ENCODE measurements at places on chromosomes 5 and 9.

GRCh38 chr5:104702212-104702611, 1139.6 kb upstream of the NUDT12 start:
- no peak for DNase-seq

DNA sequence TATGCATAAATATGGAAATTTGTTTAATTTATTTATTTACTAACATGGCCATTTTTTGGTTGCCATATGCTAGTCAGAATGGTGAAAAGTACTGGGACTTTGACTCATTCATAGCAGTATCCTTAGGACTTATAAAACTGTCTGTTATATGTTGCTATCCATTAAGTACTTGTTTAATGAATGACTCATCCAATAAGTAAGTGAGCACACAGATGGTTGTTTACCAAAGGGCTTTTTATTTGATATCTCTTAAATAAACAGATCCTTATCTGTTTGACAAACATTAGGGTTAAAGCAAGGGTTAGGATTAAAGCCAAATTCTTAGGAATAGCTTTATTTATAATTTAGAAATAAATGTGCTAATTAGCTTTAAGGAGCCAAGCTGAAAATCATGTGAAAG, 183.4 kb downstream of the FBXO4 start:
- DNase-seq, result no peak

DNA sequence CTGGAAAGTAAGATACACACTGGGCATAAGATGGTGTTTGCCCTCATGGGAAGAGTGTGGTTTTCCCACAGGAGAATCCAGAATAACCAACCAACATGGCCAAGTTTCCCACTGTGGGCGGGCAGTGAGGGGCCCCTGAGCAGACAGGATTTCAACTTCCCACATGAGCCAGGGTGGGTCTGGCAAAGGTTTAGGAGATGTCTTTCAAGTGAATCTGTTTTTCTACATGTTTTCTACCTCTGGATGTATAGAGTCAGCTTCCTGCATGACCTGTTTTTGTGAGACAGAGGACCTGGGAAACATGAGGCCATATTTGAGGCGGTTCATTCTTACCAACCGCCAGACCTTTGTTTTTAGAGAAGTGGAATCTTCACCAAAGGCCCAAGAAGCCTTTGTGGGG, 100.5 kb downstream of the TLE4 start:
- DNase-seq, result no peak

- DNase-seq, result no peak
These were observed 51.8 kb downstream of the IRX2 start for GRCh38 chr5:2699686-2700085.

GRCh38 chr5:169356181-169356580, 55.2 kb upstream of the SLIT3 start:
- no peak for DNase-seq

DNA sequence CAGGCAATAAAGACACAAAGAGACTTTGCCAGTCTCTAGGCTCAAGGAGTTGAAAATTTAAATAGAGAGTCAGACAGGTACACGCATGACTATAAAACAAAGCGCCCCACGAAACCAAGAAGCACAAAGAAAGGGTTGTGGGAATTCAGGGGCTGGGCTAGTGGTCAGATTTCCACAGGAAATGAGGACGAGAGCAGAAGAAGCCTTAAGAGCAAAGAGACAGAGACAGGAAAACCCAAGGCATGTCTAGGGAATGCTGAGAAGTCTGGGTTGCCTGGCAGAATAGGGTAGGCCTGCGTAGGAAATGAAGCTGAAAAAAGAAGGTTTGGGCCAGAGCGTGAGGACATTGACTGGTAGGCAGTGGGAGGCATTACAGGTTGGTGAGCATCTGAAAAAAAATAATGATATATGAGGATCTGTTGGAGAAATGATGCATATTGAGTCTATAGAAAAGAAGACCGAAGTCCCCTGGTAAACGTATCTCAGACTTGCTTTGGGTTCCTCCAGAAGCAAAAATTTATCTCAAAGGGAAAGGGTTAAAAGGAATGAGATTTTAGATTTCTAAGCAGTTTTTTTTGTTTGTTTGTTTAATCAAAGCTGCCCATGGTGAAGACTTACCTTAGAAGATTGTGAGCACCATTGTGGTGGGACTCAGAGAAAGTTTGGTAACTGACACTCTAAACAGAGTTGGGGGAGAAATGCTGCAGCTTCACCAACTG, 51.8 kb downstream of the SLC1A3 start:
- DNase-seq, result no peak

DNA sequence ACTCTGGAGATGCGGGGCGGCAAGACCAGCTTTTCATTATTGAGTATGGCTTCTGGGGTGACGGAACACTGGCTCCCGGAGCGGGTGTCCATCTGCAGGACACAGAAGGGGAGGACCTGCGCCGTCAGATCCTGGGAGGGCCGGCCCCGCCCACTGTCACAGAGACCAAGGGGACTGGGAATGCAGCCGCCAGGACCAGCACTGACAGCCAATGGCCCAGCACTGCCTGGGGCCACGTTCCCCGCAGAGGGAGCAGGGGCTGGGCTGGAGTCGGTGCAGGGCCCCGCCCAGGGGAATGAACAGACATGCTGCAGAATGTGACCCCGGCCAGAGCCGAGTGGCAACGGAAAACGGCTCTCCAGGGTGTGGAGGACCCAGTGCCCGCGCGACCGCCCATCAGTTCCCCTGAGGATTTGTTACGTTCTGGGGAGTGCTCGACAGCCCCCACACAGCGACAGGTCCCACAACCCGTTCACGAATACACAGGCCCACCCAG, at the start of gene ZDHHC11:
TSS of gene ZDHHC11 (minus strand) at position 476 of the 496 bp plus-strand sequence. CDS start at position 92, 384 bp downstream.
- no peak for DNase-seq

DNA sequence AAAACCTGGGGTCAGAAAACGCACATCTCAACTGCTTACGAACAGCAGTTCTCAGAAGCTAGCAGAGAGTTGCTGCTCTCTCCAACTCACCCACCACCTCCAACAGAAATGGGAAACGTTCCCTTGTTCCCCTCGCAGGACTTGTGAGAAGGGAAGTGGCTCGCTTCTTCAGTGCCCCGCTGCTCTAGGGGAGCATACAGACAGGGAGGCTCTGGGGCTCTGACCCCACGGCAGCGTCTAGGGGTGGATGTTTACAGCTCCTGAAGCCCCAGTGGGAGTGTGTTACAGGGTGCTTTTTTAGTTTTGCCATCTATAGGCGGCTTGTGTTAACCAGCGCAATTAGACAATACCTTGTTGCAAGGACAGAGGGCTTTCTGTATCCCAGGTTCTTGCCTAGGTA, 267.7 kb upstream of the ACTBL2 start:
- DNase-seq, result no peak

GRCh38 chr5:158268286-158268685, 409.3 kb upstream of the CLINT1 start:
- DNase-seq, result no peak

GRCh38 chr5:107486489-107486888, 184.2 kb downstream of the EFNA5 start:
- no peak for DNase-seq

DNA sequence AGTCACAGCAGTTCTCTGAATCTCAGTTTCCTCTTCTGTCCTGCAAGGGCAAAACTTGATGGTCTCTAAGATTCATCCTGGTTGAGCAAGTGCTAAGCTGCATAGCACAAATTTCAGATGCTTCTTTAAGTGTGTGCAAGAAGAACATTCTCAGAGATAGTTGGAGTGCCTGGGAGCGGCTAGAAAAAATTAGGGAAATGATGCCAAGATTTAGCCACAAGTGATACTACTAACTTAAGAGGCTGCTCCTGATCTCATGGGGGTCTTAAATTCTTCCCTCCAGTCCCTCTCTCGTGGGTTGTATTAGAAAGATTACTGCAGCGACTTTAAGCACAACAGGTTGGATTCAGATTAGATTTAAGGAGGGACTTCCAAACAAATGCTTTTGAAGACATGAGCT, 24.2 kb downstream of the INSYN2B start:
- DNase-seq, result no peak

GRCh38 chr5:43623048-43623680, 20.2 kb downstream of the NNT start:
- DNase-seq, result no peak

DNA sequence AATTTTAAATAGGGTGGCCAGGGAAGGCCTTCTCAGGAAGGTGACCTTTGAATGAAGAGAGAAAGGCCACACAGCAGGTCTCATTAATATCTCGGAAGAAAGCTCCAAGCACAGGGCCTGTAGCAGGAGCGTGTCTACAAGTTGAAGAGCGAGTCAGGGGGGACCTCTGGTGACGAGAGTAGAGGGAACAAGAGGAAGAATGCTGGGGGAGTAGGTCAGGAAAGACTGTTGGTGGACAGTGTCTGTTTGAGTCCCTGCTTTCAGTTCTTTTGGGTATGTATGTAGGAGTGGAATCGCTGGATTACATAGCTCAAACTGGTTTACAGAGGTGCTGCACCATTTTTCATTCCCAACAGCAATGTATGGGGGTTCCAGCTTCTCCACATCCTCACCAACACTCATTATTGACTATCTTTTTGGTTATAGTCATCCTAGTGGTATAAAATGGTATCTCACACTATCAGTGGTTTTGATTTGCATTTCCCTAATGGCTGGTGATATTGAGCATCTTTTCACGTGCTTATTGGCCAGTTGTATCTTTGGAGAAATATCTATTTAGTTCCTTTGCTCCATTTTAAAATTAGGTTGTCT, 55.8 kb downstream of the NUP214 start:
- DNase-seq, result no peak

GRCh38 chr5:54325610-54326311, 15.4 kb upstream of the ARL15 start:
- no peak for DNase-seq

- DNase-seq, result no peak
These were observed 92.9 kb downstream of the PALM2AKAP2 start for GRCh38 chr9:109872901-109873300.

GRCh38 chr9:25964239-25964638, 286.0 kb upstream of the TUSC1 start:
- no peak for DNase-seq

- no peak for DNase-seq
These were observed 52.7 kb upstream of the NR5A1 start for GRCh38 chr9:124559871-124560270.

DNA sequence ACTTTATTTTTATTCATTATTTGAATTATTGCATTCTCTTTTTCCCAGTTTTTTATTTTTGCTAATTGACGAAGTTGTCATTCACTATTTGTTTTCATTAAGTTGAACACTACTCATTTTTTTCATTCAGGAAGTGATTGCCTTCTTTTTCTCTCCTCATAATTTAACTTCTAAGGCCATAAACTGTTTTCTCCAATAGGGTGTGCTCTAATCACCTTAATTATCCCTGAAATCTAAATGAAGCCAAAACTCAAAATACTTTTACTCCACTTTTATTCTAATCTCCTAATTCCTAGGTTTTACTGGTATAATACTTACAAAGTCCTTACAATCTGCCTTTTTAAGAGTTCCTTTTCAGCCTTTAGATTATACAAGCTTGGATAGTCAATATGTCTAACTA, 2.9 kb upstream of the OR13C2 start:
- DNase-seq, result no peak

DNA sequence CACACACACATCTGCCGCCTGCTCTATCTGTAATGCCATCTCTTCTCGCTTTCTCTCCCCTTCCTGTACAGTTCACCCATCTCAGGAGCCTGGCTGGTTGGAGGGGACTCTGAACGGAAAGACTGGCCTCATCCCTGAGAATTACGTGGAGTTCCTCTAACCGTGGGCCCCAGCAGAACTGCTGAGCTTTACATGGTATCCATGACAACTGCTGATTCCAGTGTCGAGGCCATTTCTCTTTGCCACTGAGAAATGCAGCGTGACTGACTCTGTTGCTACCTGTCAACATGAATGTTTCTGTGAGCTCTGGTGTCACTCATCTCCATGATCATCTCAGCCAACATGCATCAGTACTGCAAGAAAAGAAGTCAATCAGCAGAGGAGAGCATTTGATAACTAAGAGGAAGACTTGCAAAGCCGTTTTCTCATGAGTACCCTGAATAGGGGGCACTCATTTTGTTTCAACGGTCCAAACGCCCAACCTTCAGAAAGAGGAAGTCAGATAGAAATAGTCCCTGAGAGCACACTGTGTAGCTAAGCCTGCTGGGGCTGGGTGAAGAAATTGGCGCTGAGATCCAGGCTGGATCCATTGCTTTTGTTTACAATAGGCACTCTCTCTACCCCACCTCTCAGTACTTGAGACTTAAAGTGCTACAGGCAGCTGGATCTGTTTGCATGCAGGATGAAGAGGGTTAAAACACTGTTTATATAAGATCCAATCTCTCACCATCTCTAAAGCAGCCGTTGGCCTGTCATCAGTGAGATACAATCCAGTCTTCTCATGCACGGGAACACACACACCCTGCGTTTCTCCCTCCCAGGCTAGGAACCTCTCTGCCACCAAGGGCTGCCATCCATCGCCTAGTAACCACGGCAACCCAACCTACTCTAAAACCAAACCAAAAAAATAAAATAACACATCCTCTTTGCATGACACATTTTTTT, 180.9 kb downstream of the NR3C1 start:
- DNase-seq, result no peak

DNA sequence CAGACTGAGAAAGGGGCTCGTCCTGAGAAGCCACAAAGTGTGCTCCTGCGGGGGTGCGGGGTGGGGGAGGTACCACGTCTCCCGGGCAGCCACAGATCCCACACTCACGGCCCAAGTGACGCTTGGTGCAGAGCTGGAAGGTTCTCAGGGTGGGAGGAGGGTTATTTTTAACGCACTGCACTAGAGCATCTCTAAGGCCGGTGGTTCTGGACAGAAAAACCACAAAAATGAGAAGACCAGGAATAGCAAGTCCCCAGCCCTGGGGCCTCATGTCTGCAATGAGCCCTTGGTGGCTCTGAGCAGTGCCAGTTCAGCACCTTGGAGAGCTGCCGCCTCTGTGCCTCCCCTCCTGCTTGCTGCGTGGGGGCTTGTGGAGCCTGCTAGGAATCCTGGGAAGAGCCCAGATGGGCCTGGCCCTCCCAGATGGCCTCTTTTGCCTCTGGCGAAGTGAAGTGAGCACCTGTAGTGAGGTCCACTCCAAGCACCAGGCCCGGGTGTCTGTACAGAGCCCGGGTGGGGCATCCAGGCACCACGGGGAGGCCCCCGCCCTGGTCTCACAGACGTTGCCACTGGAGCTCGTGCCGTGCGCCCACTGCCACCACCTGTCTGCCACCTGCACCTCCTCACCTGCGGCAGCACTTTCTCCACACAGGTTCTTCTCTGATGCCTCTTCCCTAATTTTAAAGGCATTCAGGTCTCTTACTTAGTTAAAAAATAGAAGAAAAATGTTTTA, 48.9 kb upstream of the CACNA1B start:
- no peak for DNase-seq

DNA sequence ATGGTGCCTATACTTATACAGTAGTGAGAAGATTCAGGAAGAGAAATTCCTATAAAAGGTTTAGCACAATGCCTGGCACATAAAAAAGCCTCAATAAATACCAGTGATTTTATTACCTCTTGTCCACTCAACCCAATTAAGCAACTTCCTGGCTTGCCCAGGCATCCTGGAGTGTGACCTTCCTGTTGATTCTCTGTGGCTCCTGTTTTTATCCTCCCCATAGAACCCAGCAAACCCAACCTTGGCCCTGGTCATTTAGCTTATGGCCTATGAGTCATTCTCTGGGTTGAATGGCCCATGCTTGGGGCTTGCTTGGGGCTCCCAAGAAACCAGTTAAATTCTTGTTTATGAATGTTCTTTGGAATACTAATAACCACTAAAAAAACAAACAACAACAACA, 21.4 kb upstream of the SPARC start:
- DNase-seq, result no peak

- DNase-seq, result no peak
These were observed 12.6 kb upstream of the TCF7 start for GRCh38 chr5:134101686-134102439.
